ENCODE measurements at places on chromosomes 12 and 14.

DNA sequence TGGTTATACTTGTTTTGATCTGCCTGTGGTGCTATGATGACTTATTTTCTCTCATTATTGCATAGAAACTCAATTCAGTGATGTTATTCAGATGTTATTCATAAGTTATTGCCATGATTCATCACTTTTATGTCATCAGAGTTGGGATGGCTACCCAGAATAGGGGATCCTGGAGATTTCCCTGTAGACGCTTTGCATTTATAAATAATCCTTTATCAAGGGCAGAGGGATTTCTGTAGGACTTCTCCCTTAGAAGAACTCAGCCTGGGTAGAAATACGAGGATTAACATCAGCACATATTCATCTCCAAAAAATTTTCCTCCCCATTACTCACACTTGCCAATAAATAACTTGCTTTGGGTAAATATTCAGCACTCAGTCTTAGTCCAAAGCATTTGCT lies 4.9 kb downstream of the GPRC5A start:
- no peak for DNase-seq

DNA sequence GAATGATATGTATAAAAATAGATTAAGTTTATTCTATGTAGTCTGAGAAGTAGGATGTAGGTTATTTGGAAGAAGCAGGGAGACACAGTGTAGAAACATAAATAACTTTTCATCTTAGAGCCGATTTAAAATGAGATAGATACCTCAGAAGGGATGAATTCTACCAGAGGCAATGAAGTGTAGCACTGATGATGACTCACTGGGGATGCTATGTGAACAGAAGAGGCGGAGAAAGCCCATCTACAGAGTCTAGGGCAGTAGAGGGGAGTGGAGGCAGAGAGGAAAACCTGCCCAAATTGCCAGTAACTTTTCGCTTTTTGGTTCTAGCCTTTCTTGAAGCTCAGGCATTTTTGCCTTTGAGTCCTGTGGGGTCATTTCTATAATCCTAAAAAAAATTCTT lies 451.8 kb downstream of the ATP23 start:
- no peak for DNase-seq

DNA sequence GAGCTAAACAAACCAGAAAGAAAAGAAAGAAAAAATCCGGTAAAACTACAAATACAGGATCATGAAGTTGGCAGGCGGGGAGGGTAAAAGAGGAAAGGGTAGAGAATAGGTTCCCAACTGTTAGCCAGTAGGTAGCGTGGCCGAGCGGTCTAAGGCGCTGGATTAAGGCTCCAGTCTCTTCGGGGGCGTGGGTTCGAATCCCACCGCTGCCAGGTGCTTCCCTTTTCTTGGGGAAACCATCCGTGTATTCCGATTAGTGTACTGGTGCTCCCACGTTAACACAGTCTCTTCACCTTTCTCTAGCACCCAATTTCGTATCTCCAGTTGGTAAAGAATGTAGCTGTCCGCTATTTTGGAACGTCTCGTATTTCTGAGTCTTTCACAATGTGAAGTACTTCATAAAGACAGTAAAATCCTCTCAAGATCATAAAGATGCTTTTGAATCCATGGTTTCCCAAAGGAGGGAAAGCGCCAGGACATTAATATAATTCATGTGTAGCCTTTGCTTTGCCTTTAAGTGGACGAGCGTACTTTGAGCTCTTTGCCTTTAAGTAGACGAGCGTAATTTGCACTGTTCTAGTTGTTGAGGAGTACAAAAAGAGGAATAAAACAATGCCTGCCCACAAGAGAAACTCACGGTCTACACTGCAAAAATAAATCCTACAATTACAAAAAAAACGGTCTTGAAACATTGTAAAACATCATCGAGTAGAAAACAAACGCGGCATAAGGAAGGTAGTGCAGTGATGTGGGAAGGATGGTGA lies 19.0 kb upstream of the RNASE12 start:
- peak; percentile 57 for DNase-seq

DNA sequence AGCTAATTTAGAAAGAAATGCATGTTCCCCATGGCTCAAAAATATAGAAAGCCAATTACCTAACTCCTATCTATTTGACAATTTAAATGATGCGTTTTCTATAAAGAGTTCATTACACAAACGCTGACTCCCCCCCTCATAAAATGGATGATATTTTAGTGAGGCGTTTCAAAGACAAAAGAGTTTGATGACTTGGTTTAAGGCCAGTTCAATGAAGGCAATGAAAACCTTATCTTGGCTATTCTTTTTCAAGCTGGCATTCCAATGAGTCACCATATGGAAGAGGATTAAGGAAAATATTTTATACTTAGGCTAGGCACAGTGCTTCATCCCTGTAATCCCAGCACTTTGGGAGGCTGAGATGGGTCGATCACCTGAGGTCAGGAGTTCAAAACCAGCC lies 62.7 kb downstream of the HMGA2 start:
- DNase-seq = no peak

DNA sequence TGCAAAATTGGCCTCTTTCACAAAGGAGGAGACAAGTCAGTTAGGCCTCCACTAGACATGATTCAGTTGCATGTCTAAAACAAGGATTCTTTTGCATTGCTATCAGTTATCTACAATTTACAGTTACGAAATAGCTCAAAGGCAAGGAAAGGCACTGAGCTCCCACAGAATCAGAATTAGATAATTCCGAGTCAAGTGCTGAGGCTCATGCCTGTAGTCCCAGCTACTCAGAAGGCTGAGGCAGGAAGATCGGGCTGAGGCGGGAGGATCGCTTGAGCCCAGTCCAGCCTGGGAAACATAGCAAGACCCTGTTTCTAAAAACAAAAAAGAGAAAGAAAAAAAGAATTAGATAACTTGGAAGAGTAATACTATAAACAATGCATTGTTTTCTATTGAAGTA lies 12.3 kb upstream of the RTRAF start:
- no peak for DNase-seq

GRCh38 chr14:75446447-75446846 lies 18.6 kb downstream of the JDP2 start:
- no peak for DNase-seq

- no peak for DNase-seq
Observed at GRCh38 chr14:81353691-81354323, 46.3 kb downstream of the STON2 start.

GRCh38 chr12:82835217-82835616 lies 148.5 kb downstream of the TMTC2 start:
- DNase-seq = no peak

GRCh38 chr14:21917699-21918436 lies 244.2 kb upstream of the OR4E1 start:
- peak; percentile 44 for DNase-seq

- no peak for DNase-seq
Observed at GRCh38 chr12:101935890-101936746, 58.7 kb downstream of the DRAM1 start.

DNA sequence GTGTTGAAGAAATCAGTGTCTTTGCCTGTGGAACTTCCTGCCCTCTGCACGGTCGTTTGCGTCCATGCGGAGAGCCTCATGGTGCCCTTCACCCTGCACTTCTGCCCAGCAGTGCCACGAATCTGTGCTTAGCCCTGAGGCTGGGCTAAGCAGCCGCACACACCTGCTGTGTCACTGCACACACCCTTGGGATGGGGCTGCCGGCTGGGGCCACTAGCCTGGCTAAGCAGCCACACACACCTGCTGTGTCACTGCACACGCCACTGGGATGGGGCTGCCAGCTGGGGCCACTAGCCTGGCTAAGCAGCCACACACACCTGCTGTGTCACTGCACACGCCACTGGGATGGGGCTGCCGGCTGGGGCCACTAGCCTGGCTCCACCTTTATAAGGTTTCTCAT lies 188.5 kb downstream of the KIF26A start:
- no peak for DNase-seq

DNA sequence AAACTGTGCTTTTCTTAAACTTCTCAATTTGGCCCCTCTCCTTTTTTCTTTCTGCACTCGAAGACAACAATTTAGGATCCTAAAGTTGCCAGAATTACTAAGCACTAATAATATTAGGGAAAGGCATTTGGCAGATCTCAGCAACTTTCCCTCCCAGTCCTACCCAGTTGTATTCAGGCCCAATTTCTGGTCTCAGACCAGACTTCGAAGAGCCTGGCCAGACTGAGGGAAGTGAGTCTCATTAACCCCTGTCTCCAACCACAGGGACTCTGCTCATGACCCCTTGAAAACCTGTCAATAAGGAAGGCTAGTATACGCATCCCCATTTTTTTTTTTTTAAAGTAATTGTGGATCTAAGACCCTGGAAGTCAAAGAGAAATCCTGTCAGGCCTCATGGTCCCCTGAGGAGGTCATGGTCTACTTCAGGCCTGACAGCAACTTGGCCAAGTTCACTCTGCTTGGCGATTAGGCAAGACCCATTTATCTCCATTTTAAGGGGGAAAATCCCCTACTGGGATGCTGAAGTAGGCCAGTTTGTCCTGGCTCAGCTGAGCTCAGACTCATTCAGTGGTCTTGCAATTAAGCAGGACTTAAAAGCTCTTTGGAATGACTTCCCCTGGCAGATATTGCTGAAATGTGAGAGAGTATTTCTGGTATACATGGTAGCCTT lies 521.0 kb downstream of the FUT8 start:
- no peak for DNase-seq

- no peak for DNase-seq
Observed at GRCh38 chr12:76670776-76671175, 93.1 kb upstream of the ZDHHC17 start.

DNA sequence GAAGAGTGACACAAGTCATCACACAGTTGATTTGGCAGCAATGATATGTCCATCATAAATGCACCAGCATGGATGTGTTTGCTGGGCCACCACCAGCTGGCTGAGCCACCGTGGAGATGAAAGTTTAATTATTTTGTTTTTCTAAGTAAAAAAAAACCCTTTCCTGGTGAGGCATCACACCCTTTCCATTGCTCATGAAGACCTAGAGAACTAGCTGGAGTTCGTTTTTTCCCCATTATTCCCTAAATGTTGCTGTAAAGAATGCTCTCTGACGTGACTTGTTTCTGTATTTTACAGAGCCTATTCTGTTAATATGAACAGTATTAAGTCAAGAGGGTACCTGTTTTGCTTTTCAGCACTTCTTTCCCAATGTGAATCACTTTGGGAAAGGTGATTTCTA lies 257.9 kb downstream of the MSRB3 start:
- no peak for DNase-seq

DNA sequence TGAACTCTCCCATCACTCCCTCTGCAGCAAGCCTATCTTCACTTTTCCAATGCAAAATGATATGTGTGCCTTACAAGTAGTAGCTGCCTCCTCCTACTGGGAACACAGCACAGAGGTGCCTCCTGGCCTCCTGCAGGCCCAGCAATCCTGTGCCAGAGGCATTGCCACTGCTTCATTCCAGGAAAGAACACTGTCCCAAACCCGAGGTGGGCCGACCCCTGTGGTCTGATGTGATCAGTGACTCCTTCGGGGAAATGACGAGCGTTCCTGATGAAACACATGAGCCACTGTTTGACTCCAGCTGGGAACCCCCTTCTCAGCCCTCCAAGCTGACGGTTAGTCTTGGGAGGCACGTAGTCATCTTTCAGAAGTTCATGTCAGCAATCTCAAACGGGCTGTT lies 19.5 kb downstream of the PSMC1 start:
- DNase-seq = peak; percentile 31

GRCh38 chr12:31964280-31964679 lies 5.1 kb downstream of the RESF1 start:
- DNase-seq = no peak

DNA sequence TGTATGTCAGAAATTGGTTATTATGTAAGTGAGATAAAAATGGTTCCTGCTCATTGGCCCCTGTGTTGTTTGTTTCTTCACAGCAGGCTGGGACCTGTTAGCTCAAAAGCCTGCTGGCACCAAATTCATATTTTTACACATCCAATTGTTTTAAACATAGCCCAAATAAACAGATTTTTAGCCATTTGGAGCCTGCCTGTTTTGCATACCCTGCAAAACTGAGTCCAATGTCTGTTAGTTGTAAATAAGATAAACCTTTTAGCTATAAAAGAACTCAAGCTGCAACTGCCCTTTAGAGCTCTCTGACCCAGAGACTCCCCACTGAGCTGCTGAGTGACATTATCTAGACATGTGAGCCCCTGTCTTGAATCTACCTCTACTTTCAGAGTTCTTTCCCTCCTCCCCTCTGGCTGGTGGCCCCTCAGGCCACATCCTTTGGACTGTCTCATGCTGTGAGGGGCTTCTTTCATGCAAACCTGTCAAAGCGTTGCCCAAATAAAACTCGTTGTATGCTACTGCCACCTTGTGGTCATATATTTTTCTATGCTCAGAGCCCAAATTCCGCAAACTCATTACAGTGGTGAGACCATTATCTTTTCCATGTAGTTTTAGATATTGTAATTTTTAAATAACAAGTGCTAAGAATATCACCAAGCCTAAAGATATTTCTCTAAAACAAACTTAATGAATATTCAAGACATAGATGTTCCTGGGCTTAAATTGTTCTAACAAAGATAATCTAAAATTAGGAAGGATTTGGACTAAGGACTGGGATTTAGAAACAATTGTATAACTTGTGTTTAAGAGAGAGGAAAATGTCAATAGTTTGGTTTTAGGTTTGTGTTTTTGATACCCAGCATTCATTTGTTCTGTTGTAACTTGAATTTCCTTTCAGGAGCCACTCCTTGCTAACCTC lies 337.9 kb downstream of the AACS start:
- DNase-seq = no peak

DNA sequence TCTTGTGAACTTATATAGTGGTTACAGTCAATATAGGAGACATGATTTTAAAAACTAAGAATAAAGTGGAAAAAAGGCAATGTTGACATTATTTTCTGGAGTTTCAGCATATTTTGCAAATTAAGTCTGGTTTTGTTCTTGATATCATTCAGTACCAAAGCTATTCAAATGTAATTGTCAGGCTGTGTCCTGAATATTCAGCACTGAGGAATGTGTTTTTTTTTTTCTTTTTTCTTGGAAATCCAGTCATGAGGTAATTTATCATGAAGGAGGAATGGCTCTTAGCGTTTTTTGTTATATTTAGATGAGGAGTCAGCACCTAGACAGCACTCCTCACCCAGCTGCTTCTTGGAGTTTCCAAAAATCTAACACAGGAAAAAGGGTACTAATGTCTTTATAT lies 225.5 kb downstream of the CCDC91 start:
- DNase-seq = no peak

- DNase-seq = no peak
Observed at GRCh38 chr12:89703768-89704167, 4.9 kb downstream of the ATP2B1 start.

DNA sequence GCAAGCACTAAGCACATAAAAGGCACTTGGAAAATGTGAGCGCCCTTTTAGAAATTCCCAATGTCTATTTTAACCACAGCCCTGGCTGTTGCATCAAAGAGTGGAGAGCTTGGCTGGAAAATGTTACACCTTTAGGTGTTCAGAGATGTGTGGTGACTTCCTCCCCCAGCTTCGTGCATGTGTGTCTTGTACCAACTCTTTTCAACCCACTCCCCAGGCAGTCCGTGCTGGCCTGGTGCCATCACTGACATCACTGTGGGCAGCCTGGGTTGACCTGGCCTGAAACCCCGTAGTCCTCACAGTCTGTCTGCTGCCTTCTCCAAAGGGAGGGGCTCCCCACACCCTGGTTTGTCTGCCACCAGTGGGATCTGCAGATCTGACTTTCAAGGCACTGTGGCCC lies 101.8 kb downstream of the SCARB1 start:
- DNase-seq = no peak

All from stimulated activated naive CD4-positive, alpha-beta T cell treated with Interleukin-2 at 50 U/mL for 16 hours (primary cell).